ENCODE measurements at places on chromosomes 11 and 22.

DNA sequence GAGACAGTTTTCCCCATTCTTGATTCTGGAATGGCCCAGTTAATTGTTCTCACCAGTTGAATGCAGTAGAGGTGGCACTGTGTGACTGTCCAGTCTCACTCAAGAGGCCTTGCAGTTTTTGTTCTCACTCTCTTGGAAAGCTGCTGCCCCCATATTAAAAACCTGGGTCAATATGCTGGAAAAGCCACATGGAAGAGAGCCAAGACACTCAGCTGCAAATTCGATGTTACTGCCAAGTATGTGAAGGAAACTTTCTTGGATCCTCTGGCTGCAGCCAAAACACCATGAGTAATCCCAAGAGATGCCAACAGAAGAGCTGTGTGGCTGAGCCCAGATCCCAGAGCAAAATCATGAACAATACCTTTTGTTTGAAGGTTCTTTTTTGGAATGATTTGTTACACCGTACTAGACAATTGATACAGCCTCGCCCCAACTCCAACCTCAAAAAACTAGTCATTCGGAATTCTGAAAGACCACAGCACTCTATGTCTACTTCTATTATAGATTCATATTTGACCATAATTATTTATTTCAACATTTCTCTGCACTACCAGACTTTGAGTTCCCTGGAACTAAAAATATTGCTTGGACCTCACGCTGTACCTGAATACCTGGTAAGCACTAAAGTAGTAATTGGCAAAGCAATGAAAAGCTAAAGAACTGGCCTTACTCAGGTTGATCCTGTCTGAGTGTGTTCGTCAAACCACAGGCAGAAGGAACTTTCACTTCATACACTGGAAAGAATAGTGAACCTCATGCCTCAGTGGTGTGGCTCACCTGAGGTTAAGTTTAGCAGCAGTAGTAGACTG, 378.8 kb downstream of the ETS1 start:
- no peak for DNase-seq

- no peak for DNase-seq
Measured at GRCh38 chr11:132357811-132358572, 987.6 kb downstream of the NTM start.

DNA sequence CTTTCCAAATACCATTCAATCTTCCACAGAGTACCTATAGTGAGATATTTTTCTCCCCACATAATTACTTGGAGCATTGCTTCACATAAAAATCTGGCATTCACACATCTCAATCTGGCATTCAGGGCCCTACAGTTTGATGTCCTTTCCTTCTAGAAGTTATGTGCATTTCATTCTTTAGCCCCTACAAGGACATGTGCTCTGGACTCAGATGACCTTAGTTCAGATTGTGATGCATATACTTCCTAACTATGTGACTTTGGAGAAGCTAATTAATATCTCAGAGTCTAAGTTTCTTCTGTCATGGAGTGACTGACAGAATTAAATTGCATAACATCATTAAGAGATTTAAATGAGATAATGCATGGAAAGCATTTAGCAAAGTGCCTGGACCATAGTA, 25.9 kb upstream of the PRSS23 start:
- DNase-seq: no peak

DNA sequence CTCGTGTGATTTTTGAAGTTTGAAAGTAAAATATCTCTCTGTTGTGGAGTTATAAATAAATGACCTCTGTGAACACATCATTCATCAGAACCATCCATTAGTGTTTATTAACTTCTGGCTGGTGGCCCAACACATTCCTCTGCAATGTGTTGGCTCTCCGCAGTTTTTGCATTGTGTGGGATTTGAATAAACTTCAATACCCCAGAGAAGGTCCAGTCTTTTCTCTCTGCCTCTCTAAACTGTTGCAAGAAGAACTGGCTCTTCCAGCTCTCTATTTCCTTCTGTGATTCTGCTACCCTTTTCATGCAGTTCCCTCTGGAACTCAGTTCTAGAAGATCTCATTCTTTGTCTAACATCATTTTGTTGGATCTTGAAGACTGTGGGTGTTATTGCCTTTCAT, 125.0 kb upstream of the ARHGAP42 start:
- DNase-seq: no peak

DNA sequence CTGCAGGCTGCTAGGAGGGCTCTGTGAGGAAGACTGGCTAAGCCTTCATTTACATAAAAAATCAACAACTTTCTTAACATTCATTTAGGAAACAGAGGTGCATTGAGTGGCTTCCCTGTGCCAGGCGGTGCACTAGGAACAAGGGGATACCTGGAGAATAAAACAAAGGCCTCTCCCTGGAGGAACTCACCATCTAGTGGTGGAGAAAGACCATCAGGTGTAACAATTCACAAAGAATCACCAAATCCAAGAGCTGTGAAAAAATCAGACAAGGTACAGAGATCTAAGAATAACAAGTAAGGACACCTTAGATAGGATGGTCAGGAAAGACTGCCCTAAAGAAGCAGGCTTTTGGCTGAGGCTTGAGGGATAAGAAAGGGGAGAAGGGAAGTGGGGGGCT, 40.3 kb downstream of the CSNK2A3 start:
- no peak for DNase-seq

DNA sequence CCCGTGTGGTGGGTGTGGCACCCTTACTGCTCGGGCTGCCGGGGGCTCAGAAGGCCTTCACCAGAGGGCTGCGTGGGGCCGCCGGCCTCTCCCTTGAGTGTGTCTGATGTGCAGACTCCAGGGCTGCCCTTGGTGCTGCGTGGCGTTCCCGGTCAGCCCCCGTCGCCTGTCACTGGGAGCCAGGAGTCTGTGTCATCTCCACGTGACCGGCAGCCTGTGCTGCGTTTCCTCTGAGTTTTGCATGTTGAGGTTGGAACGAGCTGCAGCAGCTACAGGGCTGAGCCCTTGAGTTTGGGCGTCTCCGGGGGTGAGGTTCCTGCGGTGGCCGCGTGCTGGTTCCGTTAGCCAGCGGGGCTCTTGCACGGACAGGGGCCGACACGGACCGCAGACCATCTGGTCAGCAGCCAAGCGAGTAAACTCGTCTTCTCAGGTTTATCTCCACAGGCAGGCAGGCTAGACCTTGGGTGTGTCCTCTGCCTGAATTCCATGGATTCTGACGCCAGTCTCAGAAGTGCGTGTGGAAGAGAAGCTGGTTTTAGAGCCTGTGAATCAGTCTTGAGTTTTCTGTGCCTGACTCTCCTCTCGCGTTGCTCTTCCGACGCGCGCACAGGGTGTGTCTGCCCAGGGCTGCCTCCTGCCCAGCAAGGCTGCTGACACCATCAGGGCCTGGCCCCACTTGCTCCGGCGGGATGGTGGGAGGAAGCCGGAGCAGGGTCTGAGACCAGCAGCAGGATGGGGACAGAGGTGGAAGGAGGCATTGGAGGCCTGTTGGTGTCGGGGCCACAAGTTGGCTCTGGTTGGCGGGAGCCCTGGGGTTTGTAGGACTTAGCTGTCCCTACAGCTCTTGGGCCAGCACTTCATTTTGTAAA, 10.5 kb downstream of the PTDSS2 start:
- DNase-seq: no peak

GRCh38 chr11:76085270-76085669, 121.0 kb downstream of the WNT11 start:
- no peak for DNase-seq

- no peak for DNase-seq
Measured at GRCh38 chr11:66325263-66325671, 8.4 kb upstream of the CD248 start.

DNA sequence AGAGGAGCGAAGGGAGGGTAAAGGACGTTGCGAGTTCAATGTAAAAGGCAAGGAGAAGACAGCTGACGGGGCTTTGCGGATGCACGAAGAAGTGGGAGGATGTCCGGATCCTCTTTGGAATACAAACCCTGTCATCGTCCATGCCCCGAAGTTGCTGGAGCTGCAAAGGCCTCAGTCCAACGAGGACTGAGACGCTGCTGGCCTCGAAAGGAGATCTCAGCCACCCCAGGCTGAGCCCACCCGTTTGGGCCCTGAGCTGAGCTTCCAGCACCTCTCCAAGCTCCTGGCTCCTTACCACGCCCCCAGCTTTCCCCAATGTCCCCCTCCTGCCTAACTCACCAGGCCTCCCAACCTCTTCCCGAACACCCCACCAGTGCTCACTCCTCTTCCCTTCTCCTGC, 46.1 kb upstream of the PHF21B start:
- no peak for DNase-seq

Measured in activated naive CD8-positive, alpha-beta T cell treated with anti-CD3 and anti-CD28 coated beads for 36 hours (primary cell).